ENCODE measurements at places on chromosomes 4 and X. TPM values are rescaled to one million over a fixed set of nuclear protein-coding genes. Genes with fewer than 3 reads are reported as not detected.

DNA sequence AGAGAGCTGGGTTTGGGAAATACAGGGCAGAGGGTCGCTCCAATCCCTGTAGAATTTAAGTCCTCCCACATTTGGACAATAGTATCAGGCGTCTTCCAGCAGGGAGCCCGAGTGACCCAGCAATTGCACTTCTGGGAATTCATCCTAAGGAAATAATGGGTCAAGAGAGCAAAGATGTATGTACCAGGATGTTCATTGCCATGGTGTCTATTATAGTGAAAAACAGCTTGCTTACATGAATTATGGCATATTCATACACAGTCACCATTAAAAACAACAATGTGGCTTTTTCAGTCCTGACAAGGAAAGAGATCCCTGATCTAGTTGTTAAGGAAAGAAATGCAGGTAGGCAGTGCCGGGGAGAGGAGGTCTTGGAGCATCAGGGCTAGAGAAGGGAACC is 167.7 kb downstream of the PJA1 start:
- DNase-seq = peak; percentile 22

DNA sequence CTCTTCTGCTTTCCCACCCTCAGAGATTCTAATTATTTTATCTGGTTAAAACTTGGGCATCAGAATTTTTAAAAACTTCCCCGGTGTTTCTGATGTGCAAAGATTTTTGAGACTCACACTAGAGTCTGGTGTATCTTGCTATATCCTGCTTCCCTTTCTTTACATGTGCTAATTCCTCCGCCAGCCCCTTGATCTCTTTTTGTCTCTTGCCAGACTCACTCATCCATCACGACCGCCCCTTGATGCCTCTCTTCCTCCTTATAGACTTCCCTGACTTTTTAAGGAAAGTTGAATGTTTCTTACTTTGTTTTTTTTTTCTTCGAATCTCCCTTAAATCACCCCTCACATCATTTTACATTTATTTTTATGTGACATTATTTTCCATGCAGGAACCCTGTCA is 274.9 kb upstream of the PITX2 start:
- DNase-seq = no peak

Gene SLC6A14
- not detected for total RNA-seq

Gene SPP1
- 0.18 TPM for total RNA-seq

Gene ABCG2
- total RNA-seq = 1.4 TPM

Measured in IMR-90 (cell line).